ELR (cell line): ENCODE measurements at places on chromosomes 3 and 15.
A peak's percentile ranks its signal among the peaks of the same experiment; 100 is the strongest.

DNA sequence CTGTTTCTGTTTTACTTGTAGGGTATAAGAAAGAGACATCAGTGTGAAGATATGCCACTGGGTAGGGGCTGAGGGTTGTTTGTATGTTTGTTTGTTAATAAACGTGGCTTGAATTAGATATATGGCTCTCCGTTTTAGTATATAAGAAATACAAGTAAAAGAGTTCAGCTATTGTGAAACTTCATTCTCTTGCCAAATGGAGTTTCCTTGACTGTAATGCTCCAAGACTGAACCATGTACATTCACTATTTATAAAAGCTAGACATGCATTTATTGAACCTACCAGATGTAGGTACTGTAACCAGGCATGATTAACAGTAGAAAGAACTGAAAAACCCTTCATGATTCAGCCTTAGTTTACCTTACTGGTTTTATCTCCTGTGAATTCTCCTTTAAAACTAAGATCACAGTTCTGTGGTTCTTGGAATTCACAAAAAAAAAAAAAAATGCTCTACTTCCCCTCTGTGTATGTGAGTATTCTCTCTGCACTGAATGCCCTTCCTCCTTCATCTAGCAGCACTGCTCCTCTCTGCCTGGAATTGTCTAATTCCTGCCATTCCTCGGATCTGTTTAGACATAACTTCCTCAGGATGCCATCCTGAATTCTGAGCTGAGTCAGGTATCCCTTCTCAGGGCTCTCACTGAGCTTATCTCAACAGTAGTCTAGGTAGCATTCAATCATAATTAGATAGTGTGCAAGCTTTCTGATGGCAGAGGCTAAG is 504.4 kb downstream of the FHIT start:
- DNase-seq: no peak

DNA sequence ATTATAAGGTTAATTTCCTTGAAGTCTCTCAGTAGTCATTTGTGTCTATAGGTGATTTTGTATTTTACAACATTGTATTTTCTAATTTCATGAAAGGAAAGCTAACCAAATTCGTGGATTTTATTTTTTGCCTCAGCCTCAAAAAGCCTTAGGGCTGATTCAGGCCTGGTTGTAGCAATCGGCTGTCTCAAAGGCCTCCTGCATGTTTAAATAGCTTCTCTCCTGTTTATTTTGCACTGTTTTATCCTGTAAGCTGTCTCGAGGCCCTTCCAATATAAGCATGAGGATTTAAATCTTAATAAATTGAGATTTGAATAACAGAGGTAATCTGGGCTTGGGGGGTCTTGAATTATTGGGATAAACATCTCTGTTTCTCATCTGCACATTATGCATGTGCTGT is 51.7 kb upstream of the ICE2 start:
- DNase-seq: no peak

DNA sequence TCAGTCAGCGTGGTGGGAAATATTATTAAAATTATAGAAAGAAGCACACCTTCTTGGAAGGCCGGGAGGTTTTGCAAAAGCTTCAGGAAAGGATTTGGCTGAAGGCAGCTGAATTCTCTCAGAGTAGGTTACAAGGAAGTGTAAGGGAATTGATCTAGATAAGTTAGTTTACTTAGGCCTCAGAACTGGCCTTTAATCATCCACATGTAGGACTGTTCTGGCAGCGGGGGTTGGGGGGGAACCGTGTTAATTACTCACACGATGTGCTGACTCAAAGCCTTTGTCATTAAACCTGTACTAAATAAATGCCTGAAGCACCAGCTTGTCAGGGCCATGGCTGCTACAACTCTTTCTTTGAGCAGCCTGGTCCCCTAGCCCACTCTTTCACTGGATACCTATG is 12.8 kb downstream of the ASB14 start:
- no peak for DNase-seq

DNA sequence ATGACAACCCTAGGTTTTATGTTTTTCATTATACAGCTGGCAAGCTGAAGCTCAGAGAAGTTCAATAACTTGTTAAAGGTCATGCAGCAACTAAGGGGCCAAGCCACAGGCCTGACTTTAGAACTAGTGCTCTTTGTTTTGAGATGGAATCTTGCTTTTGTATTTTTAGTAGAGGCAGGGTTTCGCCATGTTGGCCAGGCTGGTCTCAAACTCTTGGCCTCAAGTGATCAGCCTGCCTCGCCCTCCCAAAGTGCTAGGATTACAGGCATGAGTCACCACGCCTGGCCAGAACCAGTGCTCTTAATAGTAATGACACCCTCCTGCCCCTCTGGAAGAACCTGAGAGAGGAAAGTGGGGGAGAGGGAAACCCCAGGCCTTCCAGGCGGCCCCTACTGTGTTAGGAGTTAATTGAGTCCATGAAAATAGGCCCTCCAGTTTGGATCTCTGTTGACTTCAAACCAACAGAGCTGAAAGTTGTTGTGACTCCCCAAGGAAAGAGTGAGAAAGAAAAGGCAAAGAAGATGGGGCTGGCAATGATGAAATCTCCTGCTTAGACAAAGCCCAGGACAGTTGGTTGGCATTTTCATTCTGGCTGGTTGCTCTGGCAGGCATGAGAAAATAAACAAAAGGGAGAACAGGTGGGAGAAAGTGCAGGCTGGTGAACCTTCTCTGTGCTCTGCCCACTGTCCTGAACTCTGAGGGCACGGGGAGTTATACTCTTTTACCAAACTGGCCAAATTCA is 3.6 kb upstream of the PRRT3 start:
- DNase-seq: peak; percentile 16

DNA sequence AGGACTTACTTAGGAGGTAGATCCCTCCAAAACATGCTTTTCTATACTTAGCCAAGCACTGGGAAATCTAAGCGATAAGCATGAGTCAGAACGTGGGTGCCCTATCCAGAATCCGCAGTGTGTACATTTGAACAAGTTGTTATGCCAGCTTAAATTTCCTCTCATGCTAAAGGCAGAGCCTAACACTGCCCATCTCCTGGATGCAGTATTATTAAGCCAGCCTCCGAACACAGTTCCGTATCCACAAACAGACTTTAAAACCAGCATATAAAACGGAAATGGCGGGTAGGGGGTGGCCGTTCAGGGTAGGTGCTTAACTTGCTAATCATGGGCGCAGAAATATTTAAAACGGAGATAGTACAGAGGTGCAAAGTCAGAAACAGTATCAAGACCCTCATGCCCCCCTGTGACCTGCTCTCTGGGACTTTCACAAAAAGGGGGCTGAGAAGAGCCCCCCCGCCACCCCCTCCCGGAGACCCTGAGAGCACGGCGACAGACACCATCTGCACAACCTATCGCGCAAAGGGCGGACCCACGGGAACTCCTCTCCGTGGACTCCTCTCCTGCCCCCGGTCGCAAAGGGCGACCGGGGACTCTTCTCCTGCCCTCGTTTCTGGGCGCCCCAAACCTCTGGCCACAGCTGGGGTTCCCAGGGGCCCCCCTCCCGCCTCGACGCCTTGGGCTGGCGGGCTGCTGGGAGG is 889 bp upstream of the LRRIQ4 start:
- DNase-seq: peak; percentile 82
